GM10248 (cell line): ENCODE measurements at places on chromosomes 4 and X.

- DNase-seq: no peak
These were observed 31.4 kb upstream of the SETD7 start for GRCh38 chr4:139587446-139587845.

DNA sequence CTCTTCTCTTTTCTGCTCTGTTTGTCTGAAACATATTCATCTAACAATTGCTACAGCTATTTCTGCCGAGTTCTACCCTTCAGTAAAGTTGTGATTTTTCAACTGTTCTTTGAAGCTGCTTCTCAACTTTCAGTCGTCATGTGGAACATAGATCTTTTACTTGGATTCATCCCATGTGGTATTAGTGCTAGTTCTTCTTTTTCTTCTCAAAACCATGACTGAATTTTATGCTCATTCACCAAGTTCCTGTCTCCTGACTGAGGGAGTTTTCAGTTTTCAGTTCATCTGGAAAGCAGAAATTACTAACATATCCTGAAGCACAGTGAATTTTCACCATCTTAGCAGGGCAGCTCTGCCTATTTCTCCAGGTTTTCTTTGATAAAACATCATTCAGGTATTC lies 12.1 kb downstream of the ACSL4 start:
- no peak for DNase-seq

DNA sequence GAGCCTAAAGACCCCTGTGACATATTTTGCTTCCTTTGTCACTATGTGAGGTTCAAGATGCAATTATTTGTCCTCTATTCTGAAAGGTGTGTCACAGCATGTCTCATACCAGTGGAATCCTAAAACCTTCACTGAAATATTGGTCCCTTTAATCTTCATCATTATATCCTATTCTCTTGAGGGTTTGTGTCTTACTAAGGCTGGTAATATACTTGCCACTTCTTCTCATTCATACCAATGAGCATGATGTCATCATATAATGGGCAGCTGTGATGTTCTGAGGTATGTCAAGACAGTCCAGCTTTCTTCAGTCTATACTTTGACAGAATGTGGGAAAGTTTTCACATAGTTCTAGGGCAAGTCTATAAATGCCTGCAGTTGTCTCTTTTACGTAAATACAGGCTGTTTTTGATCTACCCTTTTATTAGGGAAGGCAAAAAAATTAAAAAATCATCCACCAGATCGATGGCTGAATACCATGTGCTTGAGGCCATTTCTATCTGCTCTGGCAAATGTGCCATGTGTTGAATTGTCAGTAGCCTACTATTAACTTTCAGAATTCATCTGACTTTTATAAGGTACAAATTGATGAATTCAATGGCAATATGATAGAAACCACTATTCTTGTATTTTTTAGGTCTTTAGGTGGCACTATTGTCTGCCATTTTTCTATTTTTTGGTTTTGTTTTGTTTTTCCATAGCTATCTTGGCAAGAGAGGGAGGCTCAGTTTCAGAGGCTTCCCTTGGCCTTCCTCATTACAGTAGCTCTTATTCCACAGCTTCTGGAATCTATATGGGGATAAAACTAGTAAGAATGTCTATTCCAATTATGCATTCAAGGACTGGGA lies 209.0 kb downstream of the PPARGC1A start:
- DNase-seq: no peak

DNA sequence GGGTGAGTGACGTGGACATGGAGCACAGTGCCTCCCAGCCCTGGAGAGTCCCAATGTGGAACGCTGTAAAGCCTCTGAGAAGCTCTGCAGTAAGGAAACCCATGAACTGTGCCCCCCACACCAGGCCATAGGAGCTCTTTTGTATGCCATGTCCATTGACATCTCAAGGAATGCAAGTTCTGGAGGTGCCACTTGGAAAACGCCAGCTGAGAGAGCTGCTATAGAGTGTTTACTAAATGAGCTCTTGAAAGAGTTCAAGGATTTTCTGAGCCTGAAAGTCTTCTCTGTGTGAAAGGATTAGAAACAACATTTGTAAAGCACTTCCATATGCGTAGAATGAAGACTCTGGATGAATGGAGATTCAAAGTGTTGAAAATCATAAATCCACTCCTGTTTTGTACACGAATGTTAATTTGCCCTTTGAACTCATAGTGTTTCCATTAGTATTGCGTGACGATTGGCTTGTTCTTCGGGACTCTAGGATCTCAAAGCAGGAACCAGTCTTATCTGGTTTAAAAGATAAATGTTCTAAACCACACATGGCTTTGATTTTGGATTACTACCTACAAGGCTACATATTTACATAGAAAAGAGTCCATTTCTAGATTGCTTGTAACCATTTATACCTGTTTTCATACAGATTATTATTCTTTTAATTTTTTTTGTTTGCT lies 41.8 kb upstream of the STOX2 start:
- DNase-seq: no peak

- no peak for DNase-seq
These were observed 786 bp upstream of the MAGEH1 start for GRCh38 chrX:55451141-55451540.

GRCh38 chr4:77669946-77670590 lies 64.4 kb downstream of the CXCL13 start:
- no peak for DNase-seq

DNA sequence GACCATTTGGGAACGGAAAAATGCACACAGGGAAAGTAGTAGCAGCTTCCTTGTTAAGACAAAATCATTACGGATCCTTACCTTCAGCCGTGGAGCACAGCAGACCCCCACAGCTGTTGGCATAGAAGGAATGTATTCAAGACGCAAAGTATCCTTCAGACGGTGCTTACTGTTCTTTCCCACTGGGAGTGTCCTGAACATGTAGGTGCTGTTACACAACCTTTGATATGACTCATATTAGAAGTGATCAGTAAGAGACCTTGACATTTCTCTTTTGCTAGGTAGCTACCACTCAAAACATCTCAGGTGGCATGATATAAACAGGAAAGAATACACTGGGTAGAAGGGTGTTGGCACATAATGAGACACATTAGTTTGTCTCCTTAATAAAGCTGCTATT lies 154.0 kb upstream of the FMR1 start:
- no peak for DNase-seq

DNA sequence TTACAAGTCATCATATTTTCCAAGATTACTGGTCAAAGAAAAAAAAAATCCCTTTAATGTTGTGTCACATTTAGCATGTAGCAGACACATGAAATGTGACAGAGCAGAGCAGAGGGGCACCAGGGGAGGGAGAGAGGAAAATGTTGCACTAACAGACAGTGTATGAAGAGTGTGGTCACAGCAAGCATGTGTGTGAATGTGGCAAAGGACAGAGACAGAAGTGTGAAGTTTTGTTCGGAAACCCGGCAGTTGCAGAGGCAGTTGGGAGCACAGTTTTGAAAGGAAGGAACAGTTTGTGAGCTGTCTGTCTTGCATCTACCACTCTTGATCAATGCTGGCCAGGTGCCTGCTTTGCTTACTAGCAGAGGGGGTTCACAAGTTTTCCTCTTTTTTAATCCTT lies 83.9 kb upstream of the MAP3K15 start:
- DNase-seq: no peak

GRCh38 chr4:131459430-131460101 lies 1689.5 kb upstream of the PCDH10 start:
- DNase-seq: no peak

- no peak for DNase-seq
These were observed 53.0 kb upstream of the GABRA2 start for GRCh38 chr4:46442963-46443362.

DNA sequence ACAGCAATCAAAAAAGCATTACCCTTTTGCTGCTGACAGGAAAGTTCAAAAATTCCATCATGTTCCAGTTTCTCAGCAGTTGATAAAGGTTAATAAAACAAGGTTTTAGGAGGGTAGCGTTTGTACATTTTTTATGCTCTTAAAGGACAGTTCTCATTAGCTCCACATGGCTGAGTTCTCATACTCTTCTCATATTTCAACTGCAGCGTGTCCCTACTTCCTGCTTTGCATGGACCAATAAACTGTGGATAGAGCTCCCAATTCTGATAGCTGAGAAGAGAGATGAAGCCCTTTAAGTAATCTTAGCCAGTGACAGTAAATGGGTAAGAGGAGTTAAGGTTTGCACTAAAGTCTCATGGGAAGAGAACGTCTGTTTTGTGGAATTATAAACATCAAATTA lies 53.5 kb downstream of the SPANXA2 start:
- no peak for DNase-seq

GRCh38 chr4:77959566-77960338 lies 97.1 kb downstream of the MRPL1 start:
- peak; percentile 31 for DNase-seq

DNA sequence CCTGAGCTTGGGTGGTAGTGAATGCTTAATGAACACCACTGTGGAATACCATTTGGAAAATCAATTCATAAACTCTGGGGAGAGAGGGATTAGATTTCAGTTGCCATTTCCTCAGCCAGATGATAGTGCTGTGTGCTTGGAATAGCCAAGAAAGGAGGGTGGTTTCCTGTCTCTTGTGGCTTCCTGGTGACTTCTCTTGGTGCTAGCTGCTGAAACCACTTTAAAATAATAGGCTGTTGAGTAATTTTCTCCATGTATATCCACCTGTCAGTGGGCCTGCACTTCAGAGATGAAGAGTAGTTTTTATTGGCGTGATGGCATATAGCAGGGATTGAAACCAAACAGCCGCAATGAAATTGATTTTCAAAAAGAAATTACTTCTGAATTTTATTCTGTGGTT lies 11.8 kb downstream of the EDA start:
- no peak for DNase-seq

- DNase-seq: no peak
These were observed 1250.4 kb upstream of the IGFBP7 start for GRCh38 chr4:58360354-58361133.

DNA sequence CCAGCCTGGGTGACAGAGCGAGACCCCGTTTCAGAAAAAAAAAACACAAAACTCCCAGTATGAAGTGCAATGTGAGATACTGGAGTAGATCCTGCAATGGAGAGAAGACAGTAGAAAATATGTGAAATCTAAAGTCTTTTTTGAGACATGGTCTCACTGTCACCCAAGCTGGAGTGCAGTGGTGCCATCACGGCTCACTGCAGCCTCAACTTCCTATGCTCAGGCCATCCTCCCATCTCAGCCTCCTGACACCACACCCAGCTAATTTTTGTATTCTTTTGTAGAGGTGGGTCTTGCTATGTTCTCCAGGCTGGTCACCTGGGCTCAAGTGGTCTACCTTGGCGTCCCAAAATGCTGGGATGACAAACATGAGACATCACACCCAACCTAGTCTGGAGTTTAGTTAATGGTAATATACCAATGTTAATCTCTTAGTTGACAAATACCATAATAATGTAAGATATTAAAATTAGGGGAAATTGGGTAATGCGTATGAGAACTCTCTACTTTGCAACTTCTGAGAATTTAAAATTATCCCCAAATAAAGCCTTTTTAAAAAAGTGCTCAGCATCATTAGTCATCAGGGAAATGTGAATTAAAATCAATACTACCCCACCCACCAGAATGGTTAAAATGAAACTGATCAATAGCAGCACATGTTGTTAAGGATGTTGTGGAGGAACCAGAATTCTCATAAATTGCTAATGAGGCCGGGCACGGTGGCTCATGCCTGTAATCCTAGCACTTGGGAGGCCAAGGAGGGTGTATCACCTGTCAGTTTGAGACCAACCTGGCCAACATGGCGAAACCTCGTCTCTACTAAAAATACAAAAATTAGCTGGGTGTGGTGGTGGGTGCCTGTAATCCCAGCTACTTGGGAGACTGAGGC lies 15.0 kb downstream of the RBMX start:
- DNase-seq: no peak

- DNase-seq: peak; percentile 39
These were observed 114.3 kb downstream of the GABRB1 start for GRCh38 chr4:47145630-47146029.

GRCh38 chrX:101349193-101349562 lies 636 bp upstream of the TIMM8A start:
- no peak for DNase-seq

DNA sequence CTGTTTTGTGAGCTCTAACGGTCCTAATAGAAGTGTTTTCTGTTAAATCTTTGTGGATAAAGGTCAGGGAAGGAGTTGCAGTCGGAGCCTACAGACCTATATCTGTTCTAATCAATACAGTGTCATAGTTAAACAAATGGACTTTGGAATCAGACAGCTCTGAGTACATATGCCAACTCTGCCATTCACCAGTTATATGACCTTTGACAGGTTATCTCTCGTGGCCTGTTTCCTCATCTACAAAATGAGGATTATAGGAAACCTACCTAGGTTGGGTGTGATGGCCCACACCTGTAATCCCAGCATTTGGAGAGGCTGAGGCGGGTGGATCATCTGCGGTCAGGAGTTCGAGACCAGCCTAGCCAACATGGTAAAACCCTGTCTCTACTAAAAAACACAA lies 89.7 kb downstream of the MID1IP1 start:
- no peak for DNase-seq

DNA sequence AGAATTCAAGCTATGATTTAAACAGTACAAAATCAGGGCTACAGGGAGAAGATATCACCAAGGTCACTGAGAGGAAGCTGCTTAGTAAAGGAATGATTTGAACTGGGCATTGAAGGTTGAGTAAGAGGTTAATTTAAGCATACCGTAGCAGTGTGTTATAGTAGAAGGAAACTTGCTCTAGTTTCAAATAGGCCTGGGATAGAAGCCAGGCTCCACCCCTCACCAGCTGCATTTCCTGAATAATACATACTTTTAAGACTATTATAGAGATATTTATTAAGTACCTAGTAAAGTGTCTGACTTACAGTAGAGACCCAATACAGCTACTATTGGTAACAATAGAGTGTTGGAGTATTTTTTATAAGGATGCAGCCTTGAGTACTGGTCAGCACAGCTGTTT lies 118.0 kb upstream of the GLRA2 start:
- DNase-seq: no peak

DNA sequence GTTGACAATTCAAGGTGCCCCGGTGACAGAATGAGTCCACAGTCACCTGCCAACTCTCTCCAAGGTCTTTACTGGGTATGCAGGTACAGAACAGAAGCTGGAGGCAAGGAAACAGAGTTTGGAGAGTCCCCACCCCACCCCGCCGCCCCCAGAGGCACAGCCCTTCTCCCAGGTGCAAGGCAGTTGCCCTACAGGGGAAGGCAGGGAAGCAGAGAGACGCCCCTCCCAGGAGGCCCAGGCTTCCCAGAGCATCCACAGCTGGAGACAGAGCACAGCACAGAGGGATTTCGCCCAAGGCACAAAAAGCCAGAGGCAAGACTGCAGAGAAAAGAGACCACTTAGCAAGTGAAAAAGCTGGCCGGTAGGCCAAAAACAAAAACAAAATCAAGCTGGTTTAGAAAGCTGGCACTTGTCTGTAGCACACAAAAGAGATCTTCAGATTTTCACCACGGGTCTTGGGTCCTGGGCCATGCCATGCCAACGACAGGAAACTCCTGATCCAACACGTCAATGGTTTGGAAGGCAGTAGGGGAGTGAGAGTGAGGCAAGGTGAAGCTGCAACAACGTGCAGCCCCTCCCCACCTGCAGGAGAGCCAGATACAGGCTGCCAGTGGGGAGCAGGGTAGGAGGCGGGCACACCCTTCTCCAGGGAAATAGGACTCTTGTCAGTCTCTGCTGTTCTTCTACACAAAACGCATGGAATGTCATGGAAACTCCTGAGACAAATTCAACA lies 113.3 kb downstream of the AFAP1 start:
- DNase-seq: no peak

GRCh38 chr4:52968241-52968640 lies 106.1 kb downstream of the RASL11B start:
- no peak for DNase-seq
